ENCODE measurements at places on chromosomes 6 and 20.
A peak's percentile ranks its signal among the peaks of the same experiment; 100 is the strongest.

GRCh38 chr6:119040636-119041035 lies 37.8 kb downstream of the FAM184A start:
- no peak for DNase-seq

DNA sequence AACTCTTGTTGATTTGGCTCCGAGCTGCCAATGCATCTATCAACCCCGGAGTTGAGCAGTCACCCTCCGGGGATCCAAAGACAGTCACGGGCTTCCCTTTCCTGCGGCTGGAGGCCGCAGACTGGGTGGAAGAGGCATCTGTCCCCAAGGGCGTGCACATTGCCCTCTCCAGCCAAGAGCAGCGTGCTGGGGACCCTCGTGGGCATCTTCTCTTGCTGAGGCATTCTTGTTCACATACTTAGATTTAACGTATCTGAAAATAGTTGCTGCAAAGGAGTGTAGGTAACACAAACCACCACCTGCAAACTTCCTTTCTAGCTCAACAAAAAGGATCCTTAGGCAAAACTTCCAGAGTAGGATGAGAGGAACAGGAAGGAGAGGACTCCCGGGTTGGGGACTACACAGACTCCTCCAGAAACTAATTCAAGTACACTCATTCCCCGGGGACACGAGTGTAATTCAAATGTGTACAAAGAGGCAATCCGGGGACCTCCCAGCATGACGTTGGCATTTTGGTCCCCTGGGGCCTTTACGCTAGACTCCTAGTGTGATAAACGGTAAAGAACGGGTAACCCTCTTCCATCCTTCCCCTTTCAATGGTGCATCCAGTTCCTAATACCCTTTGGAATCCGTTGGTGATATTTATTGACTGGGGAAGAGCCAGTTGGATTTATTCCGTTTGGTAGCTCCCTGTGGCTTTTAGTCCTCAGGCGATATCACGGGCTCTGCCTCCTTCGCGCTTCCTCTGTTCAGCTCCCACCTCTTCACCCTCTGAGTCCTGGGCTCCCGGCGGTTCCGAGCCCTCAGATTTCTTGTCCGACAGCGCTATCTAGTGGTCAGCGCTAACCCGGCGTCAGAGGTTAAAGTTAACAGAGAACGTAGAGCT lies 2.7 kb upstream of the COL12A1 start:
- DNase-seq = peak; percentile 90

DNA sequence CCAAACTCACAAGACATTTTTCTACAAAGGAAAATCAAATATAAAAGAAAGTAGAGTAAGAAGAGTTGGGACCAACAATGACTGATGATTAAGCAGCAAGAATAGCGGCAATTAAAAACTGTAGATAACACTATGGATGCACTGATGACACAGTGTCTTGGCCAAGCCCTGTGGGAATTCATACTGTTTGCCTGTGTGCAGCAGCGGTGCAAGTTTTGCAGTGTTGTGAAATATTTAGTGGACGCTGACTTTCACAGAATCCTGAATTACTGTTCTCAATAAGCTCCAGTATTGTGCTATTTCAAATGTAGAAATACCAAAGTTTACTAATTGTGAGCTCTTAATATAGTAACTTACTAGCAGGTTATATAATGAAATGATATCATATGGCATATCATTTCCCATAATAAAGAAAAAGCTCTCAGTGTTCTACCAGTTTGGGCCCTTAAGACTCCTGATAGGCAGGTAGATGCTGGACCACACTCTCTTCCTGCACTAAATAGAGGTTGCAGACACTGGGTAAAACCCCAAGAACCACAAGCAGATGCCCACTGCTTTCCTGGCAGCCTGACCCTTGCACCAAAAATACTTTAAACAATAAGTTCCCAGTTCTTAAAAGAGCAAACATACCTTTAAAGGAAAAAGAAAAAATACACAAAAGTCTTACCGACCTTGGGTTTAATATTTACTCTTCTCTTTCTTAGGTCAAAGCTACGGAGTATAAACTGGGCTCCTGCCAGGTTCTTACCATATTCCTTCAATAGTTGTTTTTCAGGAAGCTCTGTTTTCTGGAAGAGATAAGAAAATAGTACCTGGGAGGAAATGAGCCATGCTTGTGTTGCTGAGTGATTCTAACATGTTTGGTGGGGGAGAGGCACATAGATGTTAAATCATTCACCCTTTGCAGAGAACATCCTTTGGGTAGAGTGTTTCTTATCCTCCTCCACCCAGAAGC lies 41.6 kb downstream of the ANKEF1 start:
- DNase-seq = no peak

- DNase-seq = no peak
Observed at GRCh38 chr6:12661432-12662089, 55.0 kb upstream of the PHACTR1 start.

Measured in activated CD4-positive, alpha-beta T cell treated with anti-CD3 and anti-CD28 coated beads, Interleukin-2, amount 50 U/mL, for 48 hours (primary cell).